ENCODE measurements at places on chromosomes 12 and 14. TPM values are rescaled to one million over a fixed set of nuclear protein-coding genes. Genes with fewer than 3 reads are reported as not detected.

DNA sequence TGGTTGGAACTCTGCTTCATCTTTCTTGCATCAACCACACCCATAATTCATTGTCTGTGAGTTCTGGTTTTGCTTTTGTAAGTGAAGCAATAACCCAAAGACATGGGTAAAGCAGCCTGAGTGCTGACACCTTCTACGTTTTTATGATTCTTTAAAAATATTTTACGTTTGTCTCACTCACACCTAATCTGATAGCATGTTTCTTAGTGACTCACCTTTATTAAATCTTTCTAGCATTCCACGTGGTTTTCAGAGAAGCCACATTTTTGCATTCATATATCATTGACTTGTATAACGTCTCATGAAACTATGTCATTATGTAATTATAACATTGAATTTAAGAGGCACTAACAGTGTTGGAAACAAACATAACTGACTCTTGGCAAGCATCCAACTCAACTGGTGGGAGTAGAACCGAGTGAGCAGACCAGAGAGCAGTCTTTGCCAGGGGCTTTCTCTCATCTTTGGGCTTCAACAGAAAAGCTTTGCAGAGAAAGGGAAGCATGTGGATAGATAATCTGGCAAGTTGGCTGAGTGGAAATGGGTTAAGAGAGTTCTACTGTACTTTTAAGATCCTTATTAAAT lies 118.8 kb downstream of the TPH2 start:
- H3K4me1 ChIP-seq: peaks cover 3% of the 10 kb centered on the region
- no peak for DNase-seq
- H3K27ac ChIP-seq: no peak overlapping the region
- H3K4me3 ChIP-seq: no peak overlapping the region
- H3K36me3 ChIP-seq: no peaks in the 10 kb centered on the region

DNA sequence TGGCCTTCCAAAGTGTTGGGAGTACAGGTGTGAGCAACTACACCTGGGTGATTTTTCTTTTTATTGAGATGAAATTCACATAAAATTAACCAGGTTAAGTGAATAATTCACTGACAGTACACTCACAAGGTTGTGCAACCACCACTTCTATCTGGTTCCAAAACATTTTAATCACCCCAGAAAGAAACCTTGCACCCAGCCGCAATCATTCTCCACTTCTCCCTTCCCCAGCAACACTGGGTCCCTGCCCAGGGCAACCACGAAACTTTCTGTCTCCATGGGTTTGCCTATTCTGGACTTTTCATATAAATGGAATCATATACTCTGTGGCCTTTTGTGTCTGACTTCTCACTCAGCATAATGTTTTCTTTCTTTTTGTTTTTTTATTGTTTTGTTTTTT lies 26.3 kb upstream of the MLXIP start:
- no peaks in the 10 kb centered on the region for H3K4me1 ChIP-seq
- H3K27ac ChIP-seq: no peak overlapping the region
- no peak for DNase-seq
- H3K36me3 ChIP-seq: peaks cover 25% of the 10 kb centered on the region

DNA sequence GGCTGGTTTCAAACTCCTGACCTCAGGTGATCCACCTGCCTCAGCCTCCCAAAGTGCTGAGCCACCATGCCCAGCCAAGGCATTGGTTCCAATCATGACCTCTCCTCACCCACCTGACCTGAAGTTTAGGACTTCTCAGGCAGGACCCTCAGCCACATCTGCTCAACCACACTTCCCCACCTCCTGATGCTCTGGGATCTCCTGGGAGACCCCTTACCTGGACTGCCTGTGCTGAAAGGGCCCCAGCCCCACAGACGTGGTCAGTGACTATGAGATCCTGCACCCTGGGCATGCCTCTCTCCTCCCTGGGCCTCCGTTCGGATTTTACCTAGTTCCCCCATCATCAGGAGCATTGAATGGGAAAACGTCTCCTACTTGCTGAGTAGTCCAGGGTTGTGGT lies 18.0 kb downstream of the GSC start:
- no peak overlapping the region for H3K27ac ChIP-seq
- DNase-seq: no peak
- H3K4me3 ChIP-seq: no peak overlapping the region
- H3K4me1 ChIP-seq: no peaks in the 10 kb centered on the region

Gene MYF6
- total RNA-seq: not detected

GRCh38 chr12:122421821-122422729 lies at the start of gene CLIP1:
Gene CLIP1 (minus strand): TSS chr12:122422669. CDS start chr12:122380452, 42,217 bp downstream.
- peak; percentile 74 for DNase-seq
- H3K27ac ChIP-seq: peak within 1 kb of the TSS; percentile 86
- no peaks in the 10 kb centered on the region for H3K36me3 ChIP-seq
- H3K27me3 ChIP-seq: no peaks in the 10 kb centered on the region
- peaks cover 40% of the 10 kb centered on the region for H3K4me1 ChIP-seq

GRCh38 chr12:88450136-88450535 lies 130.1 kb downstream of the KITLG start:
- no peak overlapping the region for H3K27ac ChIP-seq
- H3K36me3 ChIP-seq: no peaks in the 10 kb centered on the region
- H3K27me3 ChIP-seq: no peaks in the 10 kb centered on the region
- no peaks in the 10 kb centered on the region for H3K4me1 ChIP-seq

Gene C3AR1
- not detected for total RNA-seq

DNA sequence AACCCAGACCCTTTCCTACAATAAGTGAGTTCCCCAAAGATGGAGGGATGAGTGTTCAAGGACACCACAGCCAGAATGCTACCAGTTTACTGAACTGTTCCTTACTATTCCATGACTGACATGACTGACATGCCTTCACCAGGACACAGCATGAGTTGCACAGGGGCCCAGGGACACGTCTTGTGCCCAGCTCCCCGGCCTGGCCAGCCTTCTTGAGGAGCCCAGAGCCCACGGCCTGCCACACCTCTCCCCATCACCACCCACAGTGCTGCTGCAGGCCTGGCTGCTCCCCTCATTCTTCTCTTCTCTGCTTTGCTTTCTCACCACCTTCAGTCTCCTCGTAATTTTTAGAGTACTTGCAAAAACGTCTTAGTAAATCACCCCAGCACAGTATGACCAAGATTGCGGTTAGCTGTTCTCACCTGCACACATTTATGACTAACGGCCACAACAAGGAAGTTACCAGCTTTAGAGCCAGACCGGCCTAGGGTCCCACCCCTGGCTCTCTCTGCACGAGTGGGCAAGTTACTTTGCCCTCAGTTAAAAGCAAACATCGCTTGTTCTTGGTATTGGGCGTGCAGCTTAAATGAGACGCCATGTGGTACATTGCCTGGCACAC lies 18.5 kb downstream of the PPP2R5E start:
- no peak overlapping the region for H3K27ac ChIP-seq
- no peaks in the 10 kb centered on the region for H3K4me1 ChIP-seq
- no peak for DNase-seq
- no peak overlapping the region for H3K4me3 ChIP-seq
- H3K27me3 ChIP-seq: no peaks in the 10 kb centered on the region
- peaks cover 7% of the 10 kb centered on the region for H3K36me3 ChIP-seq

GRCh38 chr12:49673446-49674317 lies 33.5 kb downstream of the FMNL3 start:
- no peak for DNase-seq
- H3K27ac ChIP-seq: no peak overlapping the region
- no peaks in the 10 kb centered on the region for H3K36me3 ChIP-seq
- H3K27me3 ChIP-seq: no peaks in the 10 kb centered on the region
- H3K4me1 ChIP-seq: no peaks in the 10 kb centered on the region

DNA sequence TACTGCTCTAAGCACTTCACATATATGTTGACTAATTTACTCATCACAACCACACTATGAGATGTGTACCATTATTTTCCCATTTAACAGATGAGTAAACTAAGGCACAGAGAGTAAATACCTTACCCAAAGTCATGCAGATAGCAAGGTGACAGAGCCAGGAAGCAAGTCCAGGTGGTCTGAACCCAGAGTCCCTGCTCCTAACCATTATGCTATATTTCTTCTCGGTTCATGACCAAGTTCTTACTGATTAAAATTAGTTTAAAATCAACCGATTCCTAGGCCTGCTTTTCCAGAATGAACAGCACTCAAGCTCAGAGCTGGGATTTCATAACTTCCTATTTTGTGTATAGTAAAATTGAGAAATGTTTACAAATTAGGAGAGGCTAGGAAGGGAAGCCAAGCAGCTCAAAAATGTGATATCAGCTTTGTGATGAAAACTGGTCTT lies 85.5 kb upstream of the EGLN3 start:
- no peak overlapping the region for H3K27ac ChIP-seq
- H3K4me3 ChIP-seq: no peak overlapping the region
- no peak for DNase-seq
- H3K36me3 ChIP-seq: no peaks in the 10 kb centered on the region

Measured in PC-3 (cell line).